Stimulated activated CD4-positive, alpha-beta T cell treated with anti-CD3 and anti-CD28 coated beads, Interleukin-12 subunit alpha, Interleukin-12 subunit beta, amount 100 ng/mL, for 4 hours (primary cell): ENCODE measurements at places on chromosomes 12 and 14.

DNA sequence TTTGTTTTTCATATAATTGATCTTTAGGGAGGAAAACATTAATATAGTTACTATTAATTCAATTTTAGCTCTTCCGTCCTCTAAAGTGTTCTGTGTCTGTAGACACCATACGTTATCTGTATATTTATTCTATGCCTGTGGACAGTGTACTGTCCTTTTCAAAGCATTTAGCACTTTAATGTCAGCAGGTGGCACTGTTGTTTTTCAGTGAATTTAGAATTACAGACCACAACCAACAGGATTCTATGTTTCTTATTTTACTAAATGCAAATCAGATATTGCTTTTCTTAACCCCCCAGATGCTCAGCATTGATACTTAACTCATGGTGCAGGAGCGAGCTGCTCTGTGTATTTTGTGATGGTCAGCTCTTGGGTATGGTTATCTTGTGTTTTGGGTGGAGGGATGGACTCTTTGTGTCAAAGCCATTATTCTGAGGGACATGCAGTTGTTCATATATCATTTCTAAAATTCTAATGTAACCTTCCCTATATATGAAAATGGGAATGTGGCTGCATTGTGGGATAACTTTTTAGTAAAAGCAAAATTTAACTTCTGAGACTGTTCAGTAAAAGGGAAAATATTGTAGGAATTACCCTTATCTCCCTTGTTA lies 65.2 kb downstream of the PAPOLA start:
- DNase-seq, result no peak

GRCh38 chr12:61365001-61365400 lies 895.2 kb upstream of the USP15 start:
- no peak for DNase-seq

DNA sequence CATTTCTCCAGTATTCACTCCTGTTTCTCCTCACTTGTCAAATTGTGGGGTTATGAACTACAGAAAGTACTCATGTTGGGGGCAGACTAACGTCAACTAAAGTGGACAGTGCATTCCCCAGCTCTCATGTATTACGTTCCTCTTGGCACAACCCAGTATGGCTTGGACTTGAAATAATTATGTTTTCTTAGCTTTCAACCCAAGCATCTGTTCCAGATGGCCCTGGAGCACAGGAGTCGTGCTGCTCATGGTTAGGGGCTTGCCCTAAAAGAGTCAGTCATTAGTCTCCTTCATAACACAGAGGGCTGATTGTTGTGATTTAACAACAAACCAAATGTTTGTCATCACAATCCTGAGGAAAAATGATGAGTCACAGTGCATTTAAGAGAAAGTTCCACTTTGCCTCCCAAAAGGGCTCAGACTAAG lies 154.4 kb downstream of the RPAP3 start:
- no peak for DNase-seq

DNA sequence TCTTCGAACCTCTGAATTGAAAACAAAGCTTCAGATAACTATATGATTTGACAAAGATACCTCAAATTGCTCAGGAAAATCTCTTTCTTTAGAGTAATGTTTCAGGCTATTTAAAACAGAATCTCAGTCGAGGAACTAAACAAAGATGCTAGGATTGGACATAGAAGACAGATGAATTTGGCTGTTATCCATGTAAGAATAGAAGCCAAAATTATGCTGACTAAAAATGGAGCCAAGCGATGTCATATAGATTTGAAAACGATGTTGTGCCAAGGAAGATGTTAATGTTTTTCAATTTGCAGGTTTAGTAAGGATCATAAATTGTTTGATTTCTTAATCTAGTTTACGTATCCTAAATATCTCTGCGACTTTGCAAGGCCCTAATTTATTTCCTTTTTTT lies 295.9 kb downstream of the FOXG1 start:
- no peak for DNase-seq

- DNase-seq, result no peak
Observed at GRCh38 chr14:71754422-71755095, 177.7 kb upstream of the RGS6 start.

- DNase-seq, result no peak
Observed at GRCh38 chr12:55933169-55933798, 2.3 kb downstream of the DGKA start.
